HEK293T (cell line): ENCODE measurements at places on chromosomes 5 and 9.
A peak's percentile ranks its signal among the peaks of the same experiment; 100 is the strongest.

DNA sequence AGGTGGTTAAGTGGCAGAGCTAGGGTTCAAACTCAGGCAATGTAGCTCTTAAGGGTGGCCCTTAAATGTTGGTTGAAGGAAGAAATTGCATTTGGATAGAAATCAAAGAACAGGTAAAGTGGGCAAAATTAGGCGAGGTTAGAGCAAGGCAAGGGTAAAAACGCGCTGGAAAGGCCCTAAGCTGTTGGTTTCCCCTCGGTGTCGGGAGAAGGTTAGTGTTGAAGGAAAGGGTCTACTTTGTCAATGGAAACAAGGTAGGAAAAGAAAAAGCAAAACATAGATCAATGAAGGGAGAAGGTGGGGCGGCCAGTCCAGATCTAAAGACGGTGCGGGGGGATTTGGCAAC is 431 bp downstream of the FASTKD3 start:
- DNase-seq: no peak

DNA sequence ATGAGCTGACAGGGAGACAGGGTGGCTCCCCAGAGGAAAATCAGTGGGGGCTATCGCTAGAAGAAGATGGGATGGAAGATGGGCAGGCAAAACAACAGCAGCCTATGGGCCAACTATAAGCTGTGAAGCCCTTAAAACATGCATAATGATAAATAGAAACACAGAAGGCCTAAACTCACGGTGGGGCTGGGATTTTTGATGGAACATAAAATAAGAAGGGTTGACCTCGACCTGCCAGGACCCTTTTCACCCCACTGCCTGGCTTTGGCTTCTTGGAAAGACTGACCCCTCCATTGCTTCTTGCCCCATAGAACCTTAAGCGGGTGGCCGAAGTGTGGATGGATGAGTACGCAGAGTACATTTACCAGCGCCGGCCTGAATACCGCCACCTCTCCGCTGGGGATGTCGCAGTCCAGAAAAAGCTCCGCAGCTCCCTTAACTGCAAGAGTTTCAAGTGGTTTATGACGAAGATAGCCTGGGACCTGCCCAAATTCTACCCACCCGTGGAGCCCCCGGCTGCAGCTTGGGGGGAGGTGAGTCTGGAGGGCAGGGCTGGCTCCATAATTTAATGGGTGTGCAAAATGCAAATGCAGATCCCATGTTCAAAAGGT is 36.5 kb upstream of the SAP30L start:
- no peak for DNase-seq

GRCh38 chr9:38622288-38622674 is 1.9 kb upstream of the ANKRD18A start:
- DNase-seq: no peak

GRCh38 chr9:98317134-98317857 is 61.8 kb upstream of the TBC1D2 start:
- no peak for DNase-seq

DNA sequence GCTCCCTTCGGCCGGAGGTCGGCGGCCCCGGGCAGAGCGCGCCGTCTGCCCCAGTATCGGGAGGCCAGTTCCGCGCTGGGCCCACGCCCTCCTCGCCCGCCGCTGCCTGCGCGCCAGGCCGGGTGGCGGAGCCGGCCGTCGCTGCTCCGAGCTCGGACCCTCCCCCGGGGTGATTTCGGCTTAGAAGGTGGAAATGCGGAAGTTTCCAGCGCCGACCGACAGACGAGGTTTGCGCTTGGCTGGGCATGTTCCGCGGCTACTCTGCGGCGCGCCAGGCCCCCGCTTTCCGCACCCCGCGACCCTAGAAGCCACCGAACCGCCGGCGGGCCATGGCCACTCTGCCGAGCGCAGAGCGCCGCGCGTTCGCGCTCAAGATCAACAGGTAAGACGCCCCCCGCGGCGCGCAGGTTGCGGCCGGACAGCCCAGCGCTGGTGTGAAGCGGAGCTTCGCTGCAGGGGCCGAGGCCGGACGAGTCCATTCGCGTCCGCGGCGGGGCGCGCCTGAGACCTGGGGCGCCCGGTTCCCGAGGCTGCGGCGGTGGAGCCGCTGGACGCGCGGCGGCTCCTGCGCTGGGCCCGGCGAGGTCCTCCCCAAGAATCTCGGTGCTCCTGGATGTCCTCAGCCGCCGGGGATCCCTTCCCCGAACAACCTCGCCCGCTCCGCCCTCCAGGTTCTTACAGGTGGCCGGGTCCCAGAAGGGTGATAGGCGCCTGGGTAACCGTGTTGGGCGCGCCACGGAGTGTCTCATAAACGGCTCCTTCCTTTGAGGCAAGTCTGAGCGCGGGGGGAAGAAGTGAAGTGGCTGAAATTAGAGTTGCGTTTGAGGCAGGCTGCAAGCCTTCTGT is at the start of gene DOCK8:
TSS of gene DOCK8 (plus strand) at position 218 of the 846 bp plus-strand sequence. CDS start at position 330, 112 bp downstream.
- peak; percentile 53 for DNase-seq

DNA sequence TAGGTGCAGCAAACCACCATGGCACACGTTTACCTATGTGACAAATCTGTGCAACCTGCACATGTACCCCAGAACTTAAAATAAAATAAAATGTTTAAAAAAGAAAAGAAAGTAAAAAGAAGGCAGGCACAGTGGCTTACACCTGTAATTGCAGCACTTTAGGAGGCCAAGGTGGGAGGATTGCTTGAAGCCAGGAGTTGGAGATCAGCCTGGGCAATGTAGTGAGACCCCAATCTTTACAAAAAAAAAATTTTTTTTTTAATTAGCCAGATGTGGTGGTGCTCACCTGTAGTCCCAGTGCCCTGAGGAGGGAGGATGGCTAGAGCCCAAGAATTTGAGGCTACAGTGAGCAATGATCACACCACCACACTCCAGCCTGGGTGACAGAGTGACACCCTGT is 12.5 kb upstream of the LHFPL2 start:
- no peak for DNase-seq

DNA sequence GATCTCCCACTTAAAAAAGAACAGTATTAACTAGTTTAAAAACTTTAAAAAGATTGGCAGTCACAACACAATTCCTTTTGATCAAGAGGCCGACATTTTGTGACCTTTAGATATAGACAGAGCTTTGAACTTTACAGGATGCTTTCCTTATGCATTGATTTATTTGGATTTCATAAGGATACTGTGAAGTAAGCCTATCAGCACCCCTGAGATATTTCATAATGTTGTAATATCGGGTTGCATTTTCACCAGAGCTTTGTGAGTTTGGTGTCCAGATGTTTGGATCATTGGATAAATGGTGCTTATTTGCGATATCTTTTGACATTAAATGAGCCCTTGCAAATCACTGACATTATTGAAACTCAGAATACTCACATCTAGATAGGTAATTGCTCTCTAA is 7.7 kb downstream of the PALM2AKAP2 start:
- no peak for DNase-seq

GRCh38 chr9:109771087-109771486 is 8.9 kb upstream of the PALM2AKAP2 start:
- no peak for DNase-seq

GRCh38 chr5:88518131-88519016 is 249.7 kb upstream of the TMEM161B start:
- no peak for DNase-seq

DNA sequence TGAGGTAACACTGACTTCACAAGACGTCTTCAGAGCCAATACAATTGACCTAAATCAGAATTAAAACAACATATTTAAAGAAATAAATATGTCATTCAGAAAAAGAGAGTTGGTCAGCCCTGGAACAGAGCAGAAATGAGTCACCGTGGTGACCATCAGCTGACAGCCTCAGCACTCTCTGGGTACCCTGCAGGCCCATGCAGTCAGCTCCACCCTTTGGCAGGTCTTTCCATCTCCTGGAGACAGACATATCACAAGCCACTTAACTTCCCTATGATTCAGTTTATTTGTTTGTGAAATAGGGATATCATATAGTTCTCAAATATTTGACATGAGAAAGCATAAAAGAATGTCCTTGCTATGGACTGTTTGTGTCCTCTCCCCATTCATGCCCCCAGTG is 151.6 kb upstream of the MEF2C start:
- no peak for DNase-seq

DNA sequence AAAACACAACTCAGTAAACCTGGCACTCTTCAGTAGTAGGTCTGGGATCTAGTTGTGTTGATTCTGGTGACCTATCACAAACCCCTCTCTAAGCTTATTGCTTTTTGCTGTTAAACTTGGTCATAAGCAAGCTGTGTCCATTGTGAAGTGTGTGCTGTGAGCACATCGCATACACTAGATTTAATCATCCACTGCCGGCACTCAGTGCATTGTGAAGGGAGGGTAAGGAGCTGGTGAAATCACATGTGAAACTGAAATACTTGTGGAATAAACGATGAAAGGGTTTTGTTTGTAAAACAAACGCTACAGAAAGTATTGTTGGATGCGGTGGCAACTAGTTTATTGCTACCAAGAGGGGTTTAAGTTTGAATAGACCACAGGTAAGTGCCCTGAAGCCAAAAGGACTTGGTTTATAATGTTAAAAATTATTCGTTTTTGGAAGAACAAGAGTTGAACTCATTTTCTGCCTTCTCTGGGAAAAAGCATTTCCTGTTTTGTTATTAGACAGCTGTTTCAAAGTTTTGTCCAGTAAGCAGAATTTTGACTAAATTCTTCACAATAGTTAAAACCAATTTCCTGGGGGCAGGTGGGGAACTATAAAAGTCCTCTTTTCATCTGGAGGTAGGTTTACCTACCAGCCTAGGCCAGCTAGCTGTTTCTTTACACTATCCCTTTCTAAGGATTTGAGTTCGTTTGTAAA is 24.6 kb downstream of the TJP2 start:
- no peak for DNase-seq

DNA sequence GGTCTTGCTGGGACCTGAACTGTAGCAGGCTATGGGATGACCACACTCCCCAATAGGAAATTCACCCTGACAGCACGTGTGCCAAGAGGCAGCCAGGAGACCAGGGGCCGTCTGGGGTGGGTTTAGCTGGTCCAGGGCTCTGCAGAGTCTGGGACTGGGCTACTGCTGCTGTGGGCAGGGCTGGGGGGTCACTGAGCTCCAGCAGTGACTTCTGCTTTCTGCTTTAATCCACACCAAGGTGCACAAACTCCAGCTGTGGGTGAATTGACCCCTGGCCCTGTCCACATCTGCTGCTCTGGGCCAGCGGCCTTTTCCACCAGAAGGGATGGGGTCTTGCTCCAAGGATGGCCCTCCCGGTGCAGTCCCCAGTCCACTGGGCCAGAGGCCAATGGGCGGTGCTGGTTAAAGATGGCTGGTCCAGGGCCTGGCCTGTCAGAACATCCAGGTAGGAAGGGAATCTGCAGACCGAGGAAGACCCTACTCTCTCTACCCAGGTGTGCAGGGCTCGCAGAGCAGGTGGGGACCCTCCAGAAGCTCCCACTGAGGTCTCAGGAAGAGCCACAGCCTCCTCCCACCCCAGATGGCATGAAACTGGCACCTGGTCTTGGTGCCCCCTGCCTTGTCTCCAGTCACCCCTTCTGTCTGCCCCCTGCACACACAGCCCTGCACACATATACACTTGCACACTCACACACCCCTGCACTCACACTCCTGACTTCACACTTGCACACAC is 28.0 kb downstream of the GLT6D1 start:
- DNase-seq: no peak

GRCh38 chr9:36759141-36759540 is 186.4 kb downstream of the MELK start:
- no peak for DNase-seq

DNA sequence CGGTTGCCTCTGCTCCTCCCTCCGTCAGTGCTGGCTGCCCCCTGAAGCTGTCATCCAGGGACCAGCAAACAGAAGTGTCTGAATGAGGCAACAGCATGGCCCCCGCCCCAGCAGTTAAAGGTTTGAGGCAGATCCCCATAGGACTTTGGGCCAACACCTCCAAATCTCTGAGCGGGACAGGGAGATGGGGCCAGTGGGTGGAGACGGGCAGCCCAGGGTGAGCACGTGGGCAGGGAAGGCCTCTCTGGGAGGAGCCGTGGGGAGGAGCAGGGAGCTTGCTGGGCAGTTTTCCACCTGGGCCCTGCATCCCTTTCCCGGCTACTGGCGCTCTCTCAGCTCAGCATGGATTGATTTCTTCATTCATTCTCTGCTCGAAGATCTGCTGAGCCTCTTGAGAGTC is 39.1 kb upstream of the NOTCH1 start:
- DNase-seq: no peak

GRCh38 chr5:32589942-32590869 is 4.8 kb downstream of the SUB1 start:
- no peak for DNase-seq

GRCh38 chr9:61673664-61674381 is 484.0 kb downstream of the SPATA31A7 start:
- DNase-seq: no peak

DNA sequence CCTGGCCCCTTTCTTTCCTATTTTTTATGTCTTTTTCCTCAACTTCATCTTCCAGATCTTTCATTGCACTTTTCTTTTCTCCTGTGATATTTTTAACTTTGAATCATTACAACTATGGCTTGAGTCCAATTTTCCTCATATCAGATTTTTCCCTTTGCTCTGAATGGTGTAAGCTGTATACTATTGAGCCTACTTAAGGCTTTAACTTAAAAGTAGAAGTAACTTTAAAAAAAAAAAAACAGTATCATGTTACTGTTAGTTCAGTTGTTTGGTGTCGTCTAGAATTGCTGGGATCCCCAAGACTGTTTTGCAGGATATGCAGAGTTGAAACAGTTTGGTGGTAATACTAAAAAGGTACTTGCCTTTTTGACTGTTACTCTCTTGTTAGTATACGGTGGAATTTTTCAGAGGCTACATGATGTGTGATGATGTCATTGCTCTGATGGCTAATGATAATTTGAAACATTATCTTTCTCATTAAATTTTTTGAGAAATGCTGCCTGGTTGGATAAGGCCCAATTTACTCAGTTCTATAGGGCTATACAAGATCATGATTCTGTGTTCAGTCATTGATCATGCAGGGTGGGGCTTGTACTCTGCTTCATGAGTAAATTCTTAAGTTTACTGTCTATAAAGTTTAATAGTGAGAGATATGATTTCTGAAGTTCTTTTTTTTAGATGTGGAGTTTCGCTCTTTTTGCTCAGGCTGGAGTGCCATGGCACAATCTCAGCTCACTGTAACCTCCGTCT is 8.8 kb downstream of the NAA35 start:
- no peak for DNase-seq

- DNase-seq: no peak
Measured at GRCh38 chr5:65192331-65192730, 289.4 kb downstream of the ADAMTS6 start.

DNA sequence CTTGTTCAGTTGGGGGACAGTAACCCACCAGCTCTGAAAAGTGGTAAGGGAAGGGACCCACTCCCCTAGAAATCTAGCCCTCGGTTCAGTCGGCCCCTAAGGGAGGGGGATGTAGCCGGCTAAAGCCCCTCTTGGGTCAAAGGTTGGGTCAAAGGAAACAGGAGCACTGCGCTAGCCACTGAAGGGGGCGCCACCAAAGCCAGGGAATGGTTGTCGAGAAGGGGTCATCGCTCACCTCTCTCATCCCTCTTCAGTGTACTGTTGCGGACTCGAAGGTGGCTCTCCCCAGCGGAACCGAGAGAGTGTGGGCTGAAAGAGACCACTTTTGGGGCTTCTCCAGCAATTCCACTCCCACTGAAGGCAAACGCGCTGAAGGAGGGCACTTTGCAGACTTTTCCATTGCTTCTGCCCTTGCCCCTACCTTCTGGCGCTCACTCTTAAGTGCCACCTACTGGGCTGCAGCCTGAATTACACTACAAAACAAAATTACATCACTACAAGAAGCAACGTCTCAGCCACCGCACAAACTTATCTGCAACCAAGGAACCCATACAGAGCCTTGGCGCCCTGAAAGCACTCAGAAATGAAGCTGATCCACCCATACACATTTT is 396.9 kb downstream of the PDE4D start:
- DNase-seq: peak; percentile 61

GRCh38 chr9:13480693-13481092 is 201.2 kb upstream of the MPDZ start:
- DNase-seq: no peak

GRCh38 chr5:128637031-128637430 is 99.0 kb upstream of the FBN2 start:
- no peak for DNase-seq
